ENCODE measurements at places on chromosomes 12 and 14. TPM values are rescaled to one million over a fixed set of nuclear protein-coding genes. Genes with fewer than 3 reads are reported as not detected.

SERPINA12 gene
- not detected for total RNA-seq

ERBB3 gene
- total RNA-seq: 2.3 TPM

DNA sequence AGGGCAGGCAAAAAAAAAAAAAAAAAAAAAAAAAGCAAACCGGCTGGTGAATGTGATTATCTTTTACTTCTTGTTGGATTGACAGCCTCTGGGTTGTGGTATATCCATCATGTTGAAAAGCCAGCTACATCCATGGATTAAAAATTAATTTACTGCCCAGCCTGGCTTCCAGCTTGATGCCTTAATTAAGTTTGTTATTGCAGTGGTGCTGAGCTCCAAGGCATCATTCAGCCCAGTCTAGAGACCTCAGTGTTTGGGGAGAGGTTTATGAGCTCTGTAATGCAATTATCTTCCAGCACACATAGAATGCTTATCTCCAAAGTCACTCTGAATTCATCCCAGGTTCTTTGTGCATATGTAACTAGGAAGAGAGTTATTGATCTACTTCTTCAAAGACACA is 114.8 kb downstream of the RIMBP2 start:
- DNase-seq: no peak

DNA sequence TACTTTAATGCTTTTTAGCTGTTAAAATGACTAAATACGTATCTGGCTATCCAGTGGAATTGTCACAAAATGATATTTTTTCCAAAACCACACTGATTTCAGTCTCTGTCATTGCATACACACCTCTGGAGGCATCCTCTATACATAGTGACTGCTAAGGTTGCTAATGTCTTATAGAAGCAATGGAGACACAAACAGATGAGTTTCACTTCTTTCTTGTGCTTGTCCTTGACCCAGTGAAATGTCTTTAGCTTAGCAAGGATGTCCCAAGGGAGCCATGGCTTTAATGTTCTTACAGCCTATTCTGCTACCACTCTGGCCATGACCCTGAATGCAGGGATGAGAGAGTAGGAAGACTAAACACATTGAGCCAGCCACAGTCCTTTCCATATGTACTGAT is 90.3 kb downstream of the TPH2 start:
- DNase-seq: no peak

DNA sequence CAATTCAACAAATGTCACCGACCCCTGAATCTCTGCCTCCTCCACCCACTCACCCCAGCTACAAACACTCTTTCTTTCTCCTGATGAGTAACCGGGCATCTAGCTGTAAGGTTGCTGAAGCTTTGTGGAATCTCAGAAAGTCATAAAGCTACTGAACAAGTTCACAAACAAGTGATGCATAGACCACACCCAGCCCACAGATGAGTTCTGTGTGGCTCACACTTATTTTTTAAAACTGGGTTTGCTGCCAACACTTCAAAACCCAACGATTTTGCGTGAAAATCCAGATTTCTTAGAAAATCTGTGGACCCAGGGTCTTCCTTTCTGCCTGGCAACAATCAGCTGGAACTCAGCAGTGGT is 96.1 kb downstream of the APAF1 start:
- DNase-seq: no peak

GRCh38 chr14:65588426-65589140 is 176.1 kb downstream of the FUT8 start:
- DNase-seq: no peak
